ENCODE measurements at places on chromosomes 5 and 9.
A peak's percentile ranks its signal among the peaks of the same experiment; 100 is the strongest.

GRCh38 chr5:135349451-135349850 is 49.6 kb downstream of the MACROH2A1 start:
- DNase-seq: no peak

DNA sequence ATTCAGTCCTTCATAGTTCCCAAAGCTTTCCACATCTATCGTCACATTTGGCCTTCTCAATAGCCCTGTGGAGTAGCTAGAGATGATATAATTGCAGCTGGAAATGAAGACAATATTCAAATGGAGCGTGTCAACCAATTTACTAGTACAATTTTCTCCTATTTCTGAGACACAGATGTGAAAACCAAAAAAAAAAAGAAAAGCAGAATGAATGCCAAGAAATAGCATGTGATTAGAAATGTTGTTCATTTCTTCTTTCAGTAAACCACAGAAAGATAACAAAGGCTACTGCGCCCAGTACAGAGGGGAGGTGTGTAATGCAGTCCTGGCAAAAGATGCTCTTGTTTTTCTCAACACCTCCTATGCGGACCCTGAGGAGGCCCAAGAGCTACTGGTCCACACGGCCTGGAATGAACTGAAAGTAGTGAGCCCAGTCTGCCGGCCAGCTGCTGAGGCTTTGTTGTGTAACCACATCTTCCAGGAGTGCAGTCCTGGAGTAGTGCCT is 99.0 kb downstream of the MUSK start:
- peak; percentile 12 for DNase-seq

GRCh38 chr5:129094924-129095899 is 663 bp downstream of the ISOC1 start:
- DNase-seq: peak; percentile 31

DNA sequence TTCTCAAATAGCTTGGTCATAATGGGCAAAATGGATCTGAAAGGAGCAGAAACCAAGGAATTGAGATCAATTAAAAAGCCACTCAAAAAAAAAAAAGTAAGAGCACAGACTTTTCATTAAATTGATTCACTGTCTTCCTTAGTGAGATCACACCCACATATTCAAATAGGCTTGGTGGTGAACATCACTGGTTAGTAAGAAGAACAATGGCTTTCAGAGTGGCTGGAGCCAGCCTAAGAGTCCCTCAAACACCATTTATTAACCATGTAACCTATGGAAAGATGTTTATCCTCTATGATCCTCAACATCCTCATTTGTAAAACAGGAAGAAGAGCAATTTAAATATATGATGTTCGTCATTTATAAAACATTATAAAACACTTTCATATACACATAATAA is 12.4 kb downstream of the CCDC112 start:
- DNase-seq: no peak

- no peak for DNase-seq
These were observed 20.9 kb downstream of the ENG start for GRCh38 chr9:127833555-127833954.

DNA sequence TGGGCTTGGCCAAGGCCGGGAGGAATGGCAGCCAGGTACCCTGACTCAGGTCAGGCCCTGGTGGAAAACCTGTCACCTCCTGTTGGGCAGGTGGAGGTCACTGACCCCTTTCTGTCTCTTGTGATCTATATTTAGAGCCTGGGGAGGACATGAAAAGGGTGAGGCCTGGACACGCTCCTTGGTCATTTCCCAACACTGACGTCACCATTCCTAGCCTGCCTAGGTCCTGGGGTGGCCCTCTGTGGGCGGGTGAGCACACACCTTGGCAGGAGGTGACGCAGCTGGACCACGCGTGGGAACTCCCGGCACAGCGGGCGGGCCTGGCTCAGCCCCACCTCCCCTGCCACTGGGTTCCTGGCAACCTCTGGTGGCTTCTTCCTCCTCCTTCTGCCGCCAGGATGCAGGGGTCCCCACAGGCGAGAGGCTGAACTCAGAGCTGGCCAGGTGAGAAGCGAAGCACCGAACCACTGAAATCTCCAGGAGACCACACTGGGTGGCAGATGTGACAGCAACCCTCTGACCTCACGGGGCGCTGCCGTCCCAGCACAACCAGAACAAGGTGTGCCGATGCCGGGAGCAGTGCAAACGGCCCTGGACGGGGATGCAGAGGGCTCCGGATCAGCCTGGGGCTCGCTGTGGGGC is 6.4 kb upstream of the RALGDS start:
- DNase-seq: no peak

- no peak for DNase-seq
These were observed 64.9 kb downstream of the CCNH start for GRCh38 chr5:87347841-87348240.

DNA sequence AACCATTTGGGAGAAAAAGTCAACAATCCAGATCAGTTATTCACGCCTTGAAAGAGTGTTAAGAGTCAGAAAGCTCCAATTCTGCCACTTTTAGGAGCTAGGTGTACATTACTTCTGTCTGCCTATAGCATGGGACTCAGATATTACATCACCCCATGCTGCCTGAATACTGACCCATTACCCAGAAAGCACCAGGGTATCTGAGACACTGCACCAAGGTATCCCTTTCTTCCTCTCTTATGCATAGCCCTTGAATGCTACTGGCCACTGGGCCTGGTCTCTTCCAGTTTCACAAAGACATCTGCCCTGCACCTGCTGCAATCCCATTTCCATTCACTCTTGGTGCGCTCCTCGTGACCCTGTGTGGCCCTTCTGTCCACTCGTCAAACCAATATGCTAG is 2.6 kb downstream of the STRBP start:
- DNase-seq: no peak

- peak; percentile 27 for DNase-seq
These were observed 7.1 kb downstream of the PHYHD1 start for GRCh38 chr9:128927731-128928411.

GRCh38 chr9:101191723-101192122 is 163.2 kb downstream of the PLPPR1 start:
- no peak for DNase-seq

DNA sequence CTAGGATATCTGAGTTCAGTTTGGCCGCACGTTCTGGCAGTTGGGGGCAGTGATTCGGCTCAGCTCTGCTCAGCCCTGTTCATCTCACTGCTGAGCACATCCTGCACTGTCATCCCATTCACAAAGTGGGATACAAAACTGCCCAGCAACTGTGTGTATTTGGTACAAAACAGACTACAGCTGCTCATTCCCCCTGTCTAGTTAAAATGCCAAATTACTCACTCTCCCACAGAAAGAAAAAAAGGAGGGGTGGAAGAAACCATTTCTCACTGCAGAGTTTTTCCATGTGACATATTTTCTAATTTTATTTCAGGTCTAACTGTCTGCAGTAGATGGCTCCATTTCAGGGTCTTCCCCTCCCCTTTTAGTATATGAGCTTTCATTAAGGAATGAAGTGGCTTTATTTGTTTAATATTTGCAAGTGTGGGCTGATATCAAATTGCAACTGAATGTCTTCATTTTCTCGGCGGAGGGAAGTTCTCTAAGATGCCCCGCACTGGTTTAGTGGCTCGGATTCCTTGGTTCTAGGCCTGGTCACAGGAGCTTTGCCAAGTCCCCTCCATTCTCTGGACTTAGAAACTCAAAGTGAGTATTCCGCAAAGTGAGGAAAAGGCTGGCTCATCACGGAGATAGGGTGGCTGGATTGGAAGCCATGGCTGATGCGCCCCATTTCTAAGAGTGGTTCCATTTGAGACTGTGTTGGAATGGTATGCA is 14.7 kb downstream of the COL15A1 start:
- no peak for DNase-seq

GRCh38 chr9:91047993-91048607 is 246.5 kb downstream of the SYK start:
- no peak for DNase-seq

DNA sequence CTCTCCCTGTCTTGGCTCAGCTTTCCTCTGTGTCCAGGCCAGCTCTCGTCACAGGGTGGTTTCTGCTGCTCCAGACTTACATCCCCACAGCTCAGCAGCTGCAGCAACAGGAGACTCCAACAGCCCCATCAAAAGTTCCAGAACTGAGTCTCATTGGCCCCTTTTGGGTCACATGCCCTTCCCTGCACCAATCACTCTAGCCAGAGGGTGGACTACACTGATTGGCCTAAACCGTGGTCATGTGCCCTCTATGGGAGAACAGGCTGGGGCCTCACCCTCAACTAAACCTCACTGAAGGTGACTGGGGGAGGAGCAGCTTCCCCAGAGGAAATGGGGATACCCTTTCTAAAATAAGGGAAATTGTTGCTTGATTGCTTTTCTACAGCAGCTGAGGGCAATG is 44.4 kb upstream of the CPLX2 start:
- DNase-seq: no peak

DNA sequence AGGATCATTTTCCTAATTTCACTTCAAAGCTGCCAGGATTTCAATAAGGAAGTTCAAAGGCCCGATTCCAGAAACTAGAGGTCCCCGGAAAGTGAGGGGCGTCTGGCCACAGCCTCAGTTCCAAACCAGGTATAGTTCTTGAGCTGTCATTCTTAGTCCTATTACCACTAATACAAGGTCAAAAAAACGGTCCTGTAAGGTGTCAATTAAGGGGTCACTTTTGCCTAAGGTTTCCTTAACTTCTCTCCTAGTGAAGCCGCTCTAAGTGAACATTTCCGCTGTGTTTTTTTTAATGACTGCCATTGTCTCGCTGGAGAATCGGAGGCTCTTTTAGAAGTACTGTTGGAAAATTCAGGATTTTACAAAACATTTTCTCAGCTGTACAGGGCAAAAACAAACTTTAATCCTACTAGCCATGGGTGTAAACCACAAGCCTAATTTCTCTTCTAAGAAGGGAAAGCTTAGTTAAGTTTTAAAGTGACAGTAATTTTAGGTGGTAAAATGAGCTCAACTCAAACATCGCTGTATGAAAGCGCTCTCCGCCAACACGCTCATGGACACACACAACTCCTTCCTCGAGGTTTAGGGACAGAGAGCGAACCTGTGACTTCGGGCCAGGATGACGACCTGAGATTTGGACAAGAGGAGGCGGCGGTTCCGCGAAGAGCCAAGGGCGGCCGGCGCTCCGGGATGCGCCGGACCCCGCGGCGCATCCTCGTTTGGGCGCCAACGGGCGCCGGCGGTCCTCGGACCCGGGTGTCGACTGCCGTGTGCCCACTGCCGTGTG is 76.7 kb upstream of the IFNE start:
- DNase-seq: no peak
